NCI-H510A treated with DMSO at 0.1 percent for 48 hours (cell line): ENCODE measurements at places on chromosomes 5 and 9.
A peak's percentile ranks its signal among the peaks of the same experiment; 100 is the strongest.

DNA sequence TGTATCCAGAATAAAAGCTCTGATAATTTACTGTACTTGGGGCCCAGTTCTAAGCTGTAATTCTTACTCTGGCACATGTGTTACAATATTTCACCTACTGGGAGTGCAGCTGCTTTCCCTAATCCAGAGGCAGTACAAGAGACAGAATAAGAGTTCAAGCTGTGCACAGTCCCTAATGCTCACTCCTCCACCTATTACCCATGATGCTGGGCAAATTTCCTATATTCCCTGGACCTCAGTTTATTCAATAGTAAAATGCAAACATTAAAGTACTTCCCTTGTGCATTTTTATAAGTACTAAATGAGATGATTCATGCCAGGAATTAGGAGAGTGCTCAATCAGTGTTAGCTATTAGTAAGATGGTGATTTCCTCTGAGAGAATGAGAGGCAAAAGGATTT, 28.0 kb upstream of the TAF11L2 start:
- no peak for DNase-seq

DNA sequence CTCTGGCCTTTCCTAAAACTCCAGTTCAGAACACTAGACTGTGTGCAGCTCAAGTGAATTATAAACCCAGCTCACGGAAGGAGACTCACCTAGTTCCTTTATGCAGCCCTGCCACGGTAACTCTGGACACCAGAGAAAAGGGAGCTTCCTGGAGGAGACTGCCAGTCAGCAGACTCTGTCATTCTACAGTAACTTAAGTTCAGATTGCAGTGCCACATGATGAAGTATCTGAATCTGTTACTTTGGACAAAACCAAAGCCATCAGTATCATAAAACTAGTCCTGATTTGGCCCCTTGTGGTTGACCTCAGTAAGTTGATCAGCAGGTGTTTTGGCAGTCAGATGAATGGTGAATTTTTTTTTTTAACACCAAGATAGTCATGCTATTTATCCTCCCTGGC, 2.7 kb downstream of the MTRR start:
- DNase-seq: no peak

DNA sequence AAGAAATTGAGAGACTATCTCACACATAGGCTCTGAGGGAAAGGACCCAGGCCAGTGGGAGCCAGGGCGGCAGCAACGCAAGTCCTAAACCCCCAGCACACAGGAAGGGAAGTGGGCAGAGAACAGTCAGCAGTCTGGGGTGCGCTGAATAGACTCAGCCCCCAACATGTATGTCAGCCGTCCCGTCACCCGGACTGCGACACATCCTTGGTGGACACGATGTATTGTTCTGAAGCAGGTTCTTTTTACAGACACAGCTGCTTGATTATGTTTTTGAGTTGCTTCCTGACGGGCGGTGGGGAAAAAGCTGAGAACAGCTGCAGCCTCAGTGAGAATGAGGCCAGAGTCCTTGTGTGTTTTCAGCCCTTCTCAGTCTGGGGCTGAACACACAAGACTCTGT, 64.1 kb upstream of the CXCL14 start:
- no peak for DNase-seq

- DNase-seq: no peak
Observed at GRCh38 chr5:64165500-64166200, at the start of gene RNF180. RNF180 (plus strand) TSS chr5:64165843; CDS start chr5:64200808, 34,965 bp downstream.

- DNase-seq: peak; percentile 28
Observed at GRCh38 chr5:138033386-138033808, 518 bp upstream of the FAM13B start.

DNA sequence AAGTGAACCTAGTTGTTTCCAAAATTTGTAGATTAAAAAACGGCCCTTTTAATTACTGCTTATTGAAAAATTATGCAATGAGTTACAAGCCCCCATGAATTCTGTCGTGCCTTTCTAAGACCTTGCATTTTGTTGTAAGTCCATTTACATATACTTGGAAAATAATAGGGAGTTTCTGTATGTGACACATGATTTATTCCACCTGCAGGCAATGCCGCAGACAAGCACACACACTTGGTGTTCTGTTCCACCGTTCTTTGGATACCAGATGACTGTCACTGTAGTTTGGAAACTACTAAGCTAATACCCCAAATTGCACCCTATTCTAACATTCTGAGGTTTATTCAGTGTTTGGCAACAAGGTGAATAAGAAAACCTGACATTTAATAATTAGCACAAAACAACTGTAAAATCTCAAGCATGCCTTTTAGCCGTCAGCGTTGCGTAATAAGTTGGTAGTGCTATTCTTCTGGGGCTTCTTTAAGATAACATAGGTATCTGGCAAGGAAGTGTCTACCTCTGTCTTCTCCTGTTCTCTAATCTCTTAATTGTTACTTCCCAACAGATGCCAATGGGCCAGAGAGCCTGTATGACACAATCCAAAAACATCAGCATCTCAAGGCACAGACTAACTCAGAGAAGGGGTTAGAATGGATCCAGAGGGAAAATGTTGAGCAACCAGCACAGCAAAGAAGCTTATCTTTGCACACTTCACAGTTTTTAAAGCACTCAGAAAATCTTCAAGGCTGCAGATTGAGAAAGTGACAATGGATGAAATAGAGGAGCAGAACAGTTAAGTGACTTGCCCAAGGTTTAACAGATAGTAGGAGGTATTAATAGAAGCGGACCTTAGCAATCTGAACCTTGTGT, 48.2 kb upstream of the DPYSL3 start:
- DNase-seq: no peak

GRCh38 chr5:175015028-175015685, 290.8 kb downstream of the MSX2 start:
- no peak for DNase-seq

DNA sequence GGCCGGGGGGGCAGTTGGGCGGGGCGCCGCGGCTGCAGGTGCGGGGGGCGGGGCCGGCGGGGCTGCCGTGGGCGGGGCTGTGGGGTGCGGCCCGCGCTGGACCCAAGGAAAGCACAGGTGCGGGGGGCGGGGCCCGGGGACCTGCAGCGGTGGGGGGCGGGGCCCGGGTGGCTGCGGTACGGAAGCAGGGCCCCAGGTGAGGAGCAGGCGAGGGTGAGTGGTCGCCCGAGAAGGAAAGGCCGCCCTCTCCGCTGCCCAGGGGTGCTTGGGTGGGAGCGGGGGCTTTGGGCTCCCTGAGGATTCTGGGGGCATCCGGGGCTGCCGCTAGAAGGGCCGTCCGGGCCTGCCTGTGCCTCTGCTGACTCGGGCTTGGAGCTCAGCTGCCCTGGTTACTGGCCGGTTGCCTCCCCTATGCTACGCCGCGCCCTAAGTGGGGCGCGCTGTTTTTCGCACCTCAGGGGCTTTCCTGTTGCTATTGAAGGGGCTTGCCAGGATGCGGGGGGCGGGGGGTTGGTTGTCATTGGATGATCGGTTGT, 767 bp downstream of the RALGPS1 start:
- DNase-seq: peak; percentile 42

DNA sequence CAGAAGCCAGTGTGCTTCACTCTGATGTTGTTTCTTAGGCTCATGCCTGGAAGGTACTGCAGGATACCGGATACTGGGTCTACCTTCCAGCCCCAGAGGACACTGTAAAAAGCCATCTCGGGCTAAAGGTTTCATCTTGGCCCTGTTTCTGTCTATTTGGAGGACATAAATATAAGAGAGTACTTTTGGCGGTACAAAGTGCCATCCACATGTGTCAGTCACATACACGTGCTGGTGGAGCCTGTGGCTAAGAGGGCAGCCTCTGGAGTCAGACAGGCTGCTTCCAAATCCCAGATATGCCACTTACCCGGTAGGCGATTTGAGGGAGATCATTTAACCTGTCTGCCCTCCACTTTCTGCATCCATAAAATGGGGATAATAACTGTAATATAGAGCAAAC, 160.4 kb downstream of the NR3C1 start:
- no peak for DNase-seq

DNA sequence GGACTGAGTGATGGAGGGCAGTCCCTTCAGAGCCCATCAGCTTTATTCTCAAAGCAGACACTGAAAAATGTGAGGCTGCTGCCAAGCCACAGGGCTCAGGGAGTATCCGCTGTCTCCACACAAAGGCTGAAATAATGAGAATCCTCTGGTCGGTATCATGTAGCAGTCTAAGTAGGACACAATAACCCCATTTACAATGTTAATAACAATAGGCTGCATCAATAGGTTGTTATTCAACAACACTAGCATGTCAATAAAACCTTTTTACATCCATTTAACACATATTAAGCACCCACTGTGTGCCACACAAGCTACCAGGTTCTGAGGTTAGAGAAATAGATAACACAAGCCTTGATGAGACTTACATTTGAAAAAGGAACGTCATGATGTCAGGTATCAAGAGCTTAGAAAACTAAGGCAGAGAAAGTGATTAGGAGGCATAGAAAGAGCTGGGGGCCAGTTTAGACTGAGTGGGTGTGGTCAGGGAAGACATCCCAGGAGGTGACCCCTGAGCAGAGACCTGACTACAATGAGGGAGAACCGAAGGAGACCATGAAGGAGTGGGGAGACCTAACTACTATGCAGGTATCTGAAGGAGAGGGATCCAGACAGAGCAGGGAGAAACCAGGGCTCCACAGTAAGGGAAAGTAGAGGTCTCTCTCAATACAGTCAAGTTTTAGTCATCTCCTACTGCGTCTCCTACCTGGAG, 140.1 kb upstream of the GRIA1 start:
- no peak for DNase-seq

DNA sequence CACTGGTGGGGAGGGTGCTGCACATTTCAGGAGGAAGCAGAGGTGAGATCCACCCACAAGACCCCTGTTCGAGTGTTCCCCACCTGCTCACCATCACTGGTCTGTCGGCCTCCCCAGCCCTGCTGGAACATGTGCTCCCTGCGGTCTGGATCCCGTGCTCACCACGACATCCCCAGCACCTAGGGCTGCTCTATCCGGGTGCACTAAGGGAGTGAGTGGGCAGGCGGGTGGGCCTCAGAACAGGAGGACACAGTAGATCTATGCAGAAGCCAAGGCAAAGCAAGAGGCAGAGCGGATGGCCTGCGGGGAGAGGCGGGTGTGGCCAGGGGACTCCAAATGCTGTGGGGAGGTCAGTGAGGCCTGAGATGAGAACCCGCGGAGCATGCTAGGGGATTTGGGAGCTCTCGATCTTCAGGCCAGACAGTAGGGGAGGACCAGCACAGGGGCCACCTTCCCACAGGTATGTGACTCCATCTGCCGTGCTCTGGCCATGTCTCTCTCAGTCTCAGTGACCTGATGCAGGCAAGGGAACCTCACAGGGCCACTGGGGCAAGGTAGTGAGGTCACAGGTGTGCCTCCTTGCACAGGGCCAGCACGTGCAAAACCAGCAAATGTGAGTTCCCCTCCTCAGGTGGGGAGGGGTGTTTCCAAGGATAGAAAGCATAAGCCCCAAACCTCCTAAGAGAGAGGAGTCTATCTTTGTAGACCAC, 134.2 kb downstream of the ZNF354C start:
- DNase-seq: no peak

DNA sequence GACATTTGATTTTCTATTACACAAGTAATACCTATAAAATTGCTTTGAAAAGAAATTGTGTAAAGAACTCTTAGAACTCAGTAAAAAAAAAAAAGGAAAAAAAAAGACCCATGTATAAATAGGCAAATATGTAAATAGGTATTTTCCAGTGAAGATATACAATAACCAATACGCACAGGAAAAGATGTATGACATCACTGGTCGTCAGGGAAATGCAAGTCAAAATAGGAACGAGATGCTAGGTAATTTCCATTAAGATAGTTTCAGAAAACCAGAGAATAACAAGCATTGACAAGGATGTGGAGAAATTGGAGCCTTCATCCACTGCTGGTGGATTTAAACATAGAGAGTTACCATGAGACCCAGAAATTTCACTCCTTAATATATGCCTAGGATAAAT, 708.8 kb downstream of the MTRR start:
- DNase-seq: no peak

DNA sequence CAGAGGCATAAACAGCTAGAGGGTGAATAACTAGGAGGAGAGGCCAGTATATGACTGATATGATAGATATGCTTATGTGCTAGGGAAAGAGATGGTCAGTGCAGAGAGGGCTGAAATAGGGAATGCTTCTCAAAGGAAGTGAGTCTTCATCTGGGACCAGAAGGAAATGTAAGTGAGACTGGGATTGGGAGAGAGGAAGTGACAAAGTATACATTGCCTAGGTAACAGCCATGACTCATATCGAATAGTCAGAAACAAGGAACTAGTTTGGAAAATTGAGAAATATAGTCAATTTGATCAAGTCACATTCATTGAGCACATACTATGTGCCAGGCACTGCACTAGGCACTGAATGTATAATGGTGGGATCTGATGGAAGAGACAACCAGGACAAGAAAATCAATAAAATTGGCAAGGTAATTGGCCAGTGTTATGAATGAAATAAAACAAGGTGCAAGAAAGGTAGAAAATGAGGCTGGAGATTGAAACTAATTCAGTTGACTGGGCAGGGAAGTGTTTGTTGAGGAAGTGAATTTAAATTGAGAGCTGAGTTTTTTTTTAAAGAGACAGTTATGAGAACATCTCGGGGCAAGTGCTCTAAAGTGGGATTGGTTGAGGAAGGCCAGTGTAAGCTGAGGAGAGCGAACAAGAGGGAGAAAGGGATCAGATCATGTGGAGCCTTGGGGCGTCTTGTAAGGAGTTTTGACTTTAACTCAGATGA, 4.3 kb downstream of the ERAP2 start:
- no peak for DNase-seq

DNA sequence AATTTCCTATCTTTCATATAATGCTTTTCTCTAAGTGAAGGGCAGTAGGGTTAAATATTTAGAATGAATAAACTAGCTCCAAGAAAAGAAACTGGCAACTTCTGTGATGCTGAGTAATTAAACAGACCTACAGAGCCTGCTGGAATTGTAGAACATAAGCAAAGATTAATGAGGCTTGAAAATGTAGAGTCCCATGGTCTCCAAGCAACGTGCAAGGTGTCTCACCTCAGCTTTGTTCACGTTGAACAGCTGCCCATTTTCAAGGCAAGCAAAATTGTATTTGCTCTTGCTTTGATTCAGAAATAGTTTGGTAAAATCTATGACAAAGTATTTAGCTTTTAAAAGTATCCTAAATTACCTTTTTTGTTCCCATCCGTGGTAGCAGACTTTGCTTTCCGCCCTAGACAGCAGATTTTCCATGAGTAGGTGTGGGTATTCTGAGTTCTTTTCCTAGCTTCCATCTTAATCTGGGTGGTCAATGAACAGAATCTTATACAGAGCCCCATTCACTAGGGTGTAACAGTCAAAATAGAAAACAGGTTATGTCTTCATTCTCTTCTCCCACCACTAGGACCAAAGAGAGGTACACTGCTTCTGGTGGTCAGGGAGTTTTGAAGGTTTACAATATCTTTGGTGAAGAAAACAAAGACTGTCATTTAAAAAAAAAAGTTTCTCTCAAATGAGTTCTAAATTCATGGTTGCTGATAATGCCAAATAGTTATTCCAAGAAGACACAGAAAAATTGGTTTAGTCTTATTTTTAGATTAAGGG, 52.1 kb upstream of the TYRP1 start:
- DNase-seq: peak; percentile 30

DNA sequence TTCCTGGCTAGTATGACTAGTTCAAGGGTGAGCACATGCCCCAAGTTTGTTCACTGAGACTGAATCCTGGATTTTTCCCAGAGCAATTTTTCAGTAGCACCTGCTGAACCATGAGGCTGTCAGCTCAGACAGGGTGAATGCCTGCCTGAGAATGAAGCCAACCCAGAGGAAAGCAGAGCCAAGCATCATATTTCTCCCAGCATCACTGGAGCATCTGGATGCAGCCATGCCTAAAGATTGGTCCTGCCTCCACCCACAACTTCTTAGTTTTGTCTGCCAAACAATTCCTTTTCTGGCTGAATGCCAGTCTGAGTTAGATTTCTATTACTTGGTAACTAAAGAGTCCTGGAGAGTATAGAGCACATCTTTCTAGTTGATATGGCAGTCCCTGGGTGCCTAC, 343.6 kb downstream of the CSNK1G3 start:
- no peak for DNase-seq

- peak; percentile 45 for DNase-seq
Observed at GRCh38 chr5:157994906-157995519, 136.1 kb upstream of the CLINT1 start.
